ENCODE measurements at places on chromosomes 7 and 10.

DNA sequence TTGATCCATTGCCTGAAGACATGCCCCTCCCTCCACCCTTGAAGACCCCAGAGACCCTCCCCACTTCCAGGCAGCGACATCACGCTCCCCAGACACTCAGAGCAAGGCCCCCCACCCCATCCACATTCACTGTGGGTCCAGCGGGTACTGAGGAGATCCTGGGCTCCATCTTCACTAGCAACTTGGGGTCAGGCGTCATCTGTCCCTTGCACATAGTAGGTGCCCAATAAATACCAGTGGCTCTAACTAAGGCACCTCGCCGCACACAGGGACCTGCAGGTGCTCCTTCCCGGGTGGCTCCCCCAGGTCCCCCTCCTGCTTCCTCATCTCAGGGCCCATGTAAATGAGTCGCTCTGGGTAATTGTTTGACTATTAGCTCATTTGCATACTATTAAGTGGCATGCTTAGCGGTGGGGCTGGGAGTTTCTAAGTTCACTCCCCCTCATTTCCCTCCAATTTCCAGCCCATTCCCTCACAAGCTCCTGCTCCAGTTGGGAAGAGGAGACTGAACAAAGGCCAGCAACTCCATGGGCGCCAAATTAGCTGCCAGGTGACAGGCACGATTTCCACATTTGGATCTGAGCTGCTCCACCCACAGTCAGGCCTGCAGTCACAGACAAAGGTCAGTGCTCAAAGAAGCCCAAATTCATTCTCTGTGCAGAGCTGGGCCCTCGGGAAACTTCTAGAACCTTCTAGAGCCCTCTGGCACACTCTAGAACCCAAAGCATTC is 29.7 kb downstream of the EBF3 start:
- no peaks in the 10 kb centered on the region for H3K36me3 ChIP-seq
- no peak overlapping the region for H3K4me3 ChIP-seq
- DNase-seq, result no peak
- peaks cover 15% of the 10 kb centered on the region for H3K27me3 ChIP-seq
- no peak overlapping the region for H3K27ac ChIP-seq

DNA sequence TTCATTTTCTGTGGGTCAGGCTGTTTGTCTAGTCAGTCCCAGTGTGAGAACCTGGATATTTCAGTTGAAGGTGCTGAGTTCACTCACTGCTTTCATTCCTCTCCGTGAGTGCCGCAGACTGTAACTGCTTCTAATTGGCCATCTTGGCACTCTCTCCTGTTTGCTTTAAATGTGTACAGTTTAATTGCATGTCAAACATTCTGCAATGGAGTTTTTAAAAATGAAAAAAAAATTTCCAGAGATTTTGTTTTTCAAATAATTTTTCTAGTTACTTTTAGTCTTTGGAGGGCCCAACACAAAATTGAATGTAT is 87.8 kb downstream of the CCSER2 start:
- H3K36me3 ChIP-seq, result peaks cover 80% of the 10 kb centered on the region
- H3K27me3 ChIP-seq, result no peaks in the 10 kb centered on the region
- DNase-seq, result no peak
- no peak overlapping the region for H3K4me3 ChIP-seq
- H3K4me1 ChIP-seq, result peaks cover 21% of the 10 kb centered on the region
- H3K27ac ChIP-seq, result no peak overlapping the region

DNA sequence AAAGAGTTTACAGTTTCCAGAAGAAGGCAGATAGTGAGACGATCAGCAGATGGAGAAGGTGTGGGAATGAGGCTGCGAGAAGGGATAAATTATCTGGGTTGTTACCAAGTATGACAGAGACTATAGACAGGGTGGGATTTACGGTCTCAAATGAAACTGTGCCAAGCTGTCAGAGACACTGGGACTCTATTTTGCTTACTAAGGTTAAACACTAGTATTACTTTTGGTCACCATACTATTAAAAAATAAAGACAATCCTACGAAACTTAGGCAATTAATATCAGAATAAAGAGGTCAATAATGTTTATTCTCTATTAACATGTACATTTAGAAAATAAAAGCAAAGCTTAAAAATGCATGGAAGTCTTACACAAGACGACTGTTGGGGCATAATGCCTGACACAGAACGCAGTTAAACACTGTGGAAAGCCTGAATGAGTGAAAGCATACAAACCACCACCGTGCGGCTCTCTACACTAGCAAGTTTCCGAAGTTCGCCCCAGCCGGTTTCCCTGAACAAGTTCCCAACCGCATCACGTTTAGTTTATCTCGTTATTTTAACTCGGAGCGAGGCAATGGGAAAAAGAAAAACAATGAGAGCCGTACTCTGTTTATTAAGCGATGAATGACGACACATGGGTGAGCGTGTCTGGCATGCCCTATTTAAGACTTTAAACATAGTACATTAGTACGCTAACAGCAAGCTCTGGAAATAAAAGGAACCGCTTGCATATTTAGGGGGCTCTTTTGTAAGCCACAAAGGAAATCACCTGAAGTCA is 909 bp upstream of the CC2D2B start:
- peak overlapping the region; percentile 97 for H3K4me3 ChIP-seq
- H3K4me1 ChIP-seq, result peaks cover 13% of the 10 kb centered on the region
- peaks cover 5% of the 10 kb centered on the region for H3K36me3 ChIP-seq
- H3K27ac ChIP-seq, result peak overlapping the region; percentile 97

DNA sequence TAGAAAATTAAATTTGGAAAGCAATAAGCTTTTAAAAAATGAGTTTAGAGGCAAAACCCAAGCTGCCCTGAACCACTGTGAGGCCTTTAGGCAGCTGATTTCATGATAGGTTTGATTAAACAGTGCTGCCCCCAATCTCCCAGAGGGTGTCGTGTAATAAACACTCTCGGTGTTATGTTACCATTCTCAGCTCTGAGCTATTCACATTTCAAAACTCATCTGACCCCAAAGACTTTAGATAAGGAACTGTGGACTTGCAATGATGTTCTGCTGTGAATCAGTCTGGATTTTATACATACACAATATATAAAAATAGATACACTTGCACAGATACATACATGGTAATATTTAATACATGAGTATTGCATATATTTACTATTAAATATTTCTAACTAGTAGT is 120.4 kb downstream of the MALRD1 start:
- no peaks in the 10 kb centered on the region for H3K36me3 ChIP-seq
- DNase-seq, result no peak
- no peaks in the 10 kb centered on the region for H3K27me3 ChIP-seq
- H3K27ac ChIP-seq, result no peak overlapping the region
- H3K4me3 ChIP-seq, result no peak overlapping the region

- H3K36me3 ChIP-seq, result peaks cover 45% of the 10 kb centered on the region
- DNase-seq, result no peak
- H3K27me3 ChIP-seq, result no peaks in the 10 kb centered on the region
- peak overlapping the region; percentile 94 for H3K27ac ChIP-seq
- peak overlapping the region; percentile 47 for H3K4me3 ChIP-seq
These were observed 61.1 kb downstream of the MKI67 start for GRCh38 chr10:128064970-128065580.

GRCh38 chr10:121032460-121032859 is 181.3 kb downstream of the WDR11 start:
- H3K27me3 ChIP-seq, result no peaks in the 10 kb centered on the region
- H3K4me1 ChIP-seq, result no peaks in the 10 kb centered on the region
- no peaks in the 10 kb centered on the region for H3K36me3 ChIP-seq
- H3K27ac ChIP-seq, result no peak overlapping the region
- no peak overlapping the region for H3K4me3 ChIP-seq

DNA sequence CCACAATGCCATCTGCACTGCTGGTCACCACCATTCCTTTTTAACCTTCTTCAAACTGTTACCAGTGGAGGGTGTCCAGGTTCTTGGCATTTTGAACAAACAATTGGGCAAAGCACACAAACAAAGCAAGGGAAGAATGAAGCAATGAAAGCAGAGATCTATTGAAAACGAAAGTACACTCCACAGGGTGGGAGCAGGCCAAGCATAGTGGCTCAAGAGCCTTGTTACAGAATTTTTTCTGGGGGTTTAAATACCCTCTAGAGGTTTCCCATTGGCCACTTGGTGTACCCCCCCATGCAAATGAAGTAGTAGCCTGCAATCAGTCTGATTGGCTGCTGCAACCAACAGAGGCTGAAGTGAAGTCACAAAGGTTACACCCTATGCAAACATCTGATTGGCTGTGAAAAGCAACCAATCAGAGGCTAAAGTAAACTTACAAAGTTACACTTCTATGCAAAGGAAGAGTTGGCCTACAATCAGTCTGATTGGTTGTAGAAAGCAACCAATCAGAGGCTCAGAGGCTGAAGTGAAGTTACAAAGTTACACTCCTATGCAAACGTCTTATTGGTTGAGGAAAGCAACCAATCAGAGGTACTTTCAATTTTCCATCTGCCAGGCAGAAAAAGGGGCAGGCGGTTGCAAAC is 103.2 kb upstream of the WAC start:
- H3K4me3 ChIP-seq, result no peak overlapping the region
- H3K27me3 ChIP-seq, result peaks cover 4% of the 10 kb centered on the region
- no peak overlapping the region for H3K27ac ChIP-seq
- DNase-seq, result no peak

DNA sequence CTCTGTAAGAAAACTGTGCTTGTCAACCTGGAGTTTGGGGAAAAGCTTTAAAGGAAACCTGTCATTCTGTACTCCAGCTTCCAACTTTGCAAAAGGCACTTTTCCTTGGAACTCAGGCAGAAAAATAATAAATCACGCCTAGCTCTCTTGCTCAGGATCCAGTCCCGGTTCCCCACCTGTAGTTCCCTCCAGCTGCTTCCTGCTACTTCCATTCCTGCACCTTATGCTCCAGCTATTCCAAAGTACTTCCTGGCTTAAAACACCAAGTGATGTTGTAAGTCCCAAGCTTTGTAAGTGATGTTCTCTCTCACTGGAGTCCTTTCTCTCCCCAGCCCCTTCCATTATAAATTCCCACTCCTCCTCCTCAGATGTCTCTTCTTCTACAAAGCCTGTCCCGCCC is 98.6 kb downstream of the GRM8 start:
- no peak for DNase-seq
- H3K4me1 ChIP-seq, result no peaks in the 10 kb centered on the region
- H3K36me3 ChIP-seq, result no peaks in the 10 kb centered on the region
- peaks cover 5% of the 10 kb centered on the region for H3K27me3 ChIP-seq
- H3K4me3 ChIP-seq, result no peak overlapping the region
- no peak overlapping the region for H3K27ac ChIP-seq

DNA sequence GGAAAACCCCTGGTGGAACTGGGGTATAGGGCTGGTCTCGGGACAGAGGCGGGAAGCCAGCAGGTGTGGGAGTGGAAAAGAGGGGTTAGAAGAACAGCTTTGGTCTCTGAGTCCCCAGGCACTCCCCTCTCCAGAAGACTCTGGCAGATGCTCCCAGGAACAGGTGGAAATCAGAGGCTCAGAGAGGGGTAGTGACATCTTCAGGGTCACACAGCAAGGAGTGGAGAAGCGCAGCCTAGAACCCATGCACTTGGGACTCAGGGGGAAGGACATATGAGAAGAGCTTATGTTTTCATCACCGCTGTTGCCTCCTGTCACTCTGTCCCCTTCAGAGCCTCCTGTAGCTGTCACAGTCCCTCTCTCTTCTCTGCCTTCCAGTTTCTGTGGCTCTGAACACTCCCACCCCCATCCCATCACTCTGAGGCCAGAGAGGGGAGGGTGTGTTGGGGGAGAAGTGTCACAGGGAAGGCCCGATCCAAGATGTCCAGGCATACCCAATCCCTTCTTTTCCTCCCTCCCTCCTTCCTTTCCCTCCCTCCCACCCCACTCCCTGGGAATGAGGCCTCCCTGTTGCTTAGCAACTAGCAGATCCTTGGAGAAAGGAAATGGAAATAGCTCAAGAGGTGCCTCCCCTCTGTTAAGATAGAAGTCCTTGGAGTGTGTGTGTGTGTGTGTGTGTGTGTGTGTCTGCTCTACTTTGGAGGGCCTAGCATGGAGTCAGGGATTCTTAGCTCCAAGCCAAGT is 32.0 kb downstream of the SRRM3 start:
- DNase-seq, result no peak
- no peaks in the 10 kb centered on the region for H3K4me1 ChIP-seq
- no peak overlapping the region for H3K27ac ChIP-seq

- peaks cover 15% of the 10 kb centered on the region for H3K27me3 ChIP-seq
- no peaks in the 10 kb centered on the region for H3K4me1 ChIP-seq
- DNase-seq, result no peak
- no peaks in the 10 kb centered on the region for H3K36me3 ChIP-seq
These were observed 118.1 kb downstream of the PTPRN2 start for GRCh38 chr7:158469396-158470051.

DNA sequence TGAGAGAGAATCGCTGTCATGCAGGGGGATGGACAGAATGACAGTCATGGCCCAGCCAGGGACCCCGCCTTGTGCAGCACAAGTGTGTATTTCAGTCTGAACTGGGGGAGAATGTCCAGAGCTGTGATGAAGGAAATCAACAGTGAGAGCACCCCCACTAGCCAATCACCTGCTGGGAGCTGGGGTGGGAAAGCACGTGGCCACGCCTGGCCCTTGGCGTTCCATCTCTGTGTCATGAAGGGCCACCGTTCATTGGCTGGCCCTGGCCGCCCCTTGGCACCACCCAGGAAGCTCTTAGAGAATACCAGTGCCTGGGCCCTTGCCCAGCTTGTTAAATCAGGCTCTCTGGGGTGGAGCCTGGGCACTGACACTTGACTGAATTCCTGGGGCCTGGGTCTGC is 22.8 kb downstream of the GRID1 start:
- H3K4me3 ChIP-seq, result no peak overlapping the region
- peaks cover 28% of the 10 kb centered on the region for H3K27me3 ChIP-seq
- no peak overlapping the region for H3K27ac ChIP-seq
- no peak for DNase-seq
- H3K4me1 ChIP-seq, result peaks cover 5% of the 10 kb centered on the region
- no peaks in the 10 kb centered on the region for H3K36me3 ChIP-seq

DNA sequence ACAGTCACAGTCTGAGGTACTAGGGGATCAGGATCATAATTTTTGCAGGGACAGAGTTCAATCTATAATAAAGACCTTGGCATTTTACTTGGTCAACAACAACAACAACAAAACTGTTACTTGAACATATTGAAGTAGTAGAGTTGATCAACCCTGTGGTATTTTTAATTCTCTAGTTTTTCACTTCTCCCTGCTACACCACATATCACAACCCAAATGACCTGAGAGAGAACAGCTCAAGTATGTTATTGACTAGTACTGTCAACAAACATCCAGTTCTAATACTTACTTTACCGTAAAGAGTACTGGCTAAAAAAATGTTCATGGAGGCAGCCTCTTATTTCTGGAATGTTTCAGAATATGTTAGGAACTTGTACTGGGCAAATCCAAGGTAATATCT is 90.5 kb upstream of the FAM3C start:
- H3K36me3 ChIP-seq, result no peaks in the 10 kb centered on the region
- no peaks in the 10 kb centered on the region for H3K4me1 ChIP-seq
- DNase-seq, result no peak
- no peak overlapping the region for H3K27ac ChIP-seq

GRCh38 chr7:93897680-93898079 is 7.1 kb upstream of the TFPI2 start:
- peaks cover 37% of the 10 kb centered on the region for H3K27me3 ChIP-seq
- no peaks in the 10 kb centered on the region for H3K4me1 ChIP-seq
- no peak for DNase-seq
- no peak overlapping the region for H3K4me3 ChIP-seq
- no peaks in the 10 kb centered on the region for H3K36me3 ChIP-seq

GRCh38 chr10:86968271-86968993 is at the start of gene ADIRF:
ADIRF (plus strand) TSS chr10:86968482; CDS start chr10:86968545, 63 bp downstream.
- DNase-seq, result no peak
- H3K36me3 ChIP-seq, result no peaks in the 10 kb centered on the region
- peak within 1 kb of the TSS; percentile 50 for H3K4me3 ChIP-seq
- peaks cover 41% of the 10 kb centered on the region for H3K4me1 ChIP-seq
- H3K27ac ChIP-seq, result peak within 1 kb of the TSS; percentile 25

GRCh38 chr10:6045314-6045848 is 16.8 kb downstream of the IL2RA start:
- H3K4me3 ChIP-seq, result peak overlapping the region; percentile 67
- DNase-seq, result no peak
- H3K27ac ChIP-seq, result peak overlapping the region; percentile 95
- peaks cover 4% of the 10 kb centered on the region for H3K36me3 ChIP-seq
- peaks cover 54% of the 10 kb centered on the region for H3K4me1 ChIP-seq

All from stimulated activated naive B cell treated with anti-CD40 and anti-IgM and Interleukin-4, amounts not matched to agents 10 μg/mL and 1 μg/mL and 100 μg/mL, for 72 hours (primary cell).